ENCODE measurements at places on chromosomes 1 and 21. TPM values are rescaled to one million over a fixed set of nuclear protein-coding genes. Genes with fewer than 3 reads are reported as not detected.

Gene AMY1A
- not detected for total RNA-seq

Gene PODN
- 0.24 TPM for total RNA-seq

Gene CELA3A
- total RNA-seq, result not detected

Gene PRELP
- total RNA-seq, result 0.03 TPM

Gene FMO1
- total RNA-seq, result not detected

Gene CAPN8
- not detected for total RNA-seq

Gene OR2L13
- not detected for total RNA-seq

GRCh38 chr1:233168384-233168783 is 127.1 kb downstream of the PCNX2 start:
- no peaks in the 10 kb centered on the region for H3K4me1 ChIP-seq
- H3K36me3 ChIP-seq, result peaks cover 43% of the 10 kb centered on the region
- no peak overlapping the region for H3K4me3 ChIP-seq
- H3K27ac ChIP-seq, result no peak overlapping the region
- no peak for DNase-seq

- DNase-seq, result no peak
- H3K27me3 ChIP-seq, result no peaks in the 10 kb centered on the region
- no peaks in the 10 kb centered on the region for H3K36me3 ChIP-seq
- no peaks in the 10 kb centered on the region for H3K4me1 ChIP-seq
- H3K27ac ChIP-seq, result no peak overlapping the region
Observed at GRCh38 chr1:117846674-117847425, 82.6 kb downstream of the GDAP2 start.

DNA sequence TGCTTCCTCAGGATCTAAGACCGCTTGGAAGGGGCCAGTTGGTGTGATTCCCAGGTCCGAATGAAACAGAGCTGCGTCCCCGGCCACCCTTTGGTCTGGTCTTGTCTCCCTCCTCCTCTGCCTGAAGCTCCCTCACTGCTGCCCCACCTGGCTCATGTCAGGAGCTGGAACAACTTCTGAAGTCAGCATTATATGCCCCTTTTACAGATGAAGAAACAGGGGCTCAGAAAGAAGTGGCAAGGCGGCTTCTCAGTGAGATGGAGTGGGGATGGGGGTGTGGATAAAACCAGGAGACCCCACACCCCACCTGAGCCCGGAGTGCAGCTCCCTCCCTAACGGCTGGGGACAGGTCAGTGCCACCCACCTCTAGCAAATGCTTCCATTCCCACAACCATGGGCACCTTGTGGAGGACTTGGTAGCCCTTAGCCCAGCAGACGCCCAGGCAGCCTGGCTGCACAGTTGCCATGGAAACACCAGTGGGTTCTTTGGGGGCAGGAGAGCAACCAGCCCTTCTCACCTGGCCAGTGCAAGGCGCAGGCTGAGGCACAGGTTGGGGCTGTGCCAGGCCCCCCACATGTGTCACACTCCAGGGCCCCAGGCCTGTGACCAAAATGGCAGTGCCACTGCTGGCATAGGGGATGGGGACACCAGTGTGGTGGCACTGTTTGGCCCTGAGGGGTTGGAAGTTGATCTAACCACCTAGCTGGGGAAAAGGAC is 31.9 kb upstream of the ECE1 start:
- no peaks in the 10 kb centered on the region for H3K27me3 ChIP-seq
- H3K4me1 ChIP-seq, result peaks cover 83% of the 10 kb centered on the region
- no peaks in the 10 kb centered on the region for H3K36me3 ChIP-seq
- peak overlapping the region; percentile 90 for H3K27ac ChIP-seq

- no peaks in the 10 kb centered on the region for H3K27me3 ChIP-seq
- H3K36me3 ChIP-seq, result no peaks in the 10 kb centered on the region
- H3K4me1 ChIP-seq, result no peaks in the 10 kb centered on the region
- H3K27ac ChIP-seq, result no peak overlapping the region
- H3K4me3 ChIP-seq, result no peak overlapping the region
Observed at GRCh38 chr1:228283043-228283371, 75.2 kb downstream of the OBSCN start.

GRCh38 chr1:239778208-239778813 is 313.4 kb upstream of the FMN2 start:
- no peak overlapping the region for H3K4me3 ChIP-seq
- no peak overlapping the region for H3K27ac ChIP-seq
- no peaks in the 10 kb centered on the region for H3K36me3 ChIP-seq
- H3K27me3 ChIP-seq, result no peaks in the 10 kb centered on the region

- DNase-seq, result peak; percentile 44
- no peak overlapping the region for H3K4me3 ChIP-seq
- H3K4me1 ChIP-seq, result peaks cover 15% of the 10 kb centered on the region
- no peak overlapping the region for H3K27ac ChIP-seq
- H3K27me3 ChIP-seq, result no peaks in the 10 kb centered on the region
Observed at GRCh38 chr1:89361681-89362080, 2.2 kb upstream of the GBP6 start.

DNA sequence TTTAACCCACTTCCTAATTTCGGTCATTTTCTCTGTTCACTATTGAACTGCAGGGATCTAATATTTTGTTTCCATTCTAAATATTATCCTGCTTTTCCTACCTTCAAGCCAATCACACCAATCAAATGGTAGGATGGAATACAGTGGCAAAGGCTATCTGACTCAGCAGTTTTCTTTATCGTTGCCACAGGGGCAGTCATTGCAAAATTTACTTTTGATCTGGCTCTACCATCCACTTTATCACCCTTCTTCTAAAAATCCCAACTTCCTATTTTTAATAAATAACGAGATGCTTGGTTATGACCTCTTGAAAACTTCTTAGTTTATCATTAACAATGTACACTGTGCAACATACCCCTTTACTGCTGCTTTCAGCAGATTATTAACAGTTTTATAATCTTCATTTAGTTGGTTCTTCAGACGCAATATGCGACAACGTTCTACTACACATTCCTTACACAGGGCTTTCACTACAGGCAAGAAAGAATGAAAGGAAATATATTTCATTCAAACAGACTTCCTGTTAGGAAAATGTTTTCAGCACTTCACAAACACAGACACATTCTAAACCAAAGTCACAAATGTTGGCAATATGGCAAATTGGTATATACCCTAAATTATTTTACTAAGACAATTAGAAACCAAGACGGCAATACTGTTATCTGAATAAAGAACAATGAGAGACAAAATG is 52.3 kb upstream of the RAP1GAP start:
- peaks cover 33% of the 10 kb centered on the region for H3K36me3 ChIP-seq
- DNase-seq, result no peak
- no peaks in the 10 kb centered on the region for H3K4me1 ChIP-seq
- peak overlapping the region; percentile 42 for H3K27ac ChIP-seq
- H3K4me3 ChIP-seq, result no peak overlapping the region

GRCh38 chr21:41933313-41934079 is 20.3 kb downstream of the C2CD2 start:
- H3K4me3 ChIP-seq, result no peak overlapping the region

- no peak overlapping the region for H3K4me3 ChIP-seq
- H3K27me3 ChIP-seq, result no peaks in the 10 kb centered on the region
- no peaks in the 10 kb centered on the region for H3K36me3 ChIP-seq
- no peak overlapping the region for H3K27ac ChIP-seq
- DNase-seq, result no peak
Observed at GRCh38 chr1:33442141-33442540, 11.2 kb upstream of the PHC2 start.

GRCh38 chr1:23624440-23624839 is 65.1 kb upstream of the ID3 start:
- no peak overlapping the region for H3K4me3 ChIP-seq
- H3K36me3 ChIP-seq, result no peaks in the 10 kb centered on the region
- H3K4me1 ChIP-seq, result peaks cover 7% of the 10 kb centered on the region
- H3K27me3 ChIP-seq, result peaks cover 14% of the 10 kb centered on the region
- no peak overlapping the region for H3K27ac ChIP-seq

GRCh38 chr1:34896612-34897011 is 32.8 kb downstream of the DLGAP3 start:
- no peak for DNase-seq
- H3K27me3 ChIP-seq, result no peaks in the 10 kb centered on the region
- no peaks in the 10 kb centered on the region for H3K4me1 ChIP-seq
- H3K27ac ChIP-seq, result no peak overlapping the region
- H3K4me3 ChIP-seq, result no peak overlapping the region
- H3K36me3 ChIP-seq, result no peaks in the 10 kb centered on the region

- H3K4me1 ChIP-seq, result no peaks in the 10 kb centered on the region
- H3K27me3 ChIP-seq, result no peaks in the 10 kb centered on the region
- H3K4me3 ChIP-seq, result no peak overlapping the region
- no peaks in the 10 kb centered on the region for H3K36me3 ChIP-seq
- no peak for DNase-seq
Observed at GRCh38 chr1:91533361-91534024, 32.8 kb downstream of the CDC7 start.

Data from GM23338 (cell line).